ENCODE measurements at places on chromosomes 1 and 21.

- peak; percentile 42 for DNase-seq
Measured at GRCh38 chr1:89757532-89757931, 63.3 kb upstream of the LRRC8D start.

DNA sequence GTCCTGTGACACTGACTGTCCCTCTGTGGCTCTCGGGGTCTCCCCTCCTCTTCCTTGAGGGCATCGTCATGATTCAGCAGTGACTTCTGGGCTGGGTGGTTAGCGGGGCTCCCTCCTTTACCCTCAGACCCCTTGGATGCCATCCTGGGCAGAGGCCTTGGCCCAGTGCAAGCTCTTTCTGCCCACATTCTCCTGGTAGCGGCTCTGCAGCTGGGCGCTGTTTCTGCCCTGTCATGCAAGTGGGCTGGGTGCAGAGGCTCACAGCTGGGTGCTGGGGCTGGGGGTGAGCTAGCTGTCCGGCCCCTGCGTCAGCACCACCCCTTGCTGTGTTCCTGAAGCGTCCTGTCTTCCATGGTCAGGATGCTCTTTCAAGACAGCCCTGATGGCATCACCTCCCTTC lies 158.5 kb downstream of the PCBP3 start:
- no peak for DNase-seq

DNA sequence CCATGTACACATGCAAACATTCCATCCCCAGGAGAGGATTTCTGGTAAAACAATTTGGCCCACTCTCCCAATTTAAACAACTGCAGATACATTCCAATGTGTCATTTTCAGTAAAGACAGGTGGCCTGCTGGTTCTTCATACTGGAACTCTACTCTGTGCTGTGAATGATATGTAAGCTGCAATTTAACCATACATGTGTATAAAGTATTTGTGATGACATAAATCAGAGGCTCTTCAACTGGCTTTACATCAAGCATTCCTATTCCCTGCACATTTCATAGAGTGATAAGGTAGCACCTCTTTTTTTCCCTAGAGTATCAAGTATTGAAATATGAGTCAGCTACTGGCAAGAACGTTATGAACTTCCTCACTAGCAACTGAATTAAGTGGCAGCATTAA lies 649.5 kb upstream of the ADGRL2 start:
- no peak for DNase-seq

- no peak for DNase-seq
Measured at GRCh38 chr21:37868446-37869295, 47.6 kb downstream of the KCNJ6 start.

- DNase-seq, result no peak
Measured at GRCh38 chr1:6048179-6048867, 2.6 kb downstream of the KCNAB2 start.

DNA sequence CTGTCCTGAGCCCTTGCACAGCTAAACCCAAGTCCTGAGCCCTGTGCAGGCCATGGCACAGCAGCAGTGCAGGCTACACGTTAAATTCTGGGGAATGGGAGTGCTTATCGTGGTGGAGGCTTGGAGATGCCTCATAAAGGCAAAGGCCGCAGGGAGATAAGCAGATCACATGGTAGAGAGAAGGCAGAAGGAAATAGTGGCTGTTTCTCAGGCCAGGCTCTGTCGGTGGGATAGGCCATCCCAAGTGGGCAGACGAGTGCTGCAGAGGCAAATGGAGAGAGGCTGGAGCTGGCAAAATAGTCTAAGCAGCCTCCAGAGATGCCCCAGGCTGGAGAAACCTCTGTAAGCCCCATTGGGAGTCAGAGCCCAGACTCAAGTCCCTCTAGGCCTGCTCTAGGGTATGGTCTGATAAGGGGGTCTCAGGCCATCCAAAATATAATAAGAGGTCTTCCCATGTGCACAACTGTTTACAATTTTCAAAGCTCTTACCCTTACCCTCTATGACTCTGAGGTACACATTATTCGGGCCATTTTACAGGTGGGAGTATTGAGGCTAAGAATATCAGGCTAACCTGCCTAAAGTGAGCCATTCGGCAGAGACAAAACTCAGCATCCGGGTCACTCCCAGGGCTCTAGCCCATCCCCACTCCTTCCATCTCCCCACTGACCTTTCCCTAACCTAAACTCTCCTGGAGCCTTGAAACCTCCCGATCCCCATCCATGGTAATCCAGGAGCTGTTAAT lies 79.6 kb downstream of the NKAIN1 start:
- DNase-seq, result no peak

- DNase-seq, result no peak
Measured at GRCh38 chr21:39799178-39799577, 54.2 kb downstream of the IGSF5 start.

DNA sequence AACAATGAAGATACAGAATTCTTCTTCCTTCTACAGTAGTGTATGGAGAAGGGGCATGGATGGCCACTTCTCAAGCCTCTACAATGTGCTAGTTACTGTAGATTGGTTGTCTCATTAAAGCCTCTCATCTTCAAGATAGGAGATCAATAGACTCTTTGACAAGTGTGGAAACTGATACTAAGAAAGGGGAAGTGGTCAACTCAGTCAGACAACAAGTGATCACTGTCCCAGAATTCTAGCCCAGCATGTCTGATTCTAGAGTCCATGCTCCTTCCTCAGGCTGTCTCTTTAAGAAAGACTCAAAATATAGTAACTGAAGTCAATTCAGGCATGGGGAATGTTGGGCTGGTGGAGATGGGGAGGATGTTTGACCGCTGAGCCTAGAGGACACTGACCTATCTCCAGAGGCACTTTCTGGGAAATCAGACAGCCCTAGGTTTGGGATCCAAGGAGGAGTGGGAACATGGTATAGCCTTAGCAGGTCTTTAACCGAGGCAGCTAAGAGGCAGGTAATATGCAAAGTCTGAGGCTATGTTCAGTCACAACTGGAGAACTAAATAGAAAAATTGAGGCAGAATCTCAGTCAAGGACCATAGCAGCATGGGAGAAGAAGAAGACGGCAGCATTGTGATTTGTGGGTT lies 39.3 kb upstream of the EYA3 start:
- no peak for DNase-seq

GRCh38 chr1:18183533-18183932 lies 75.9 kb downstream of the IGSF21 start:
- no peak for DNase-seq

DNA sequence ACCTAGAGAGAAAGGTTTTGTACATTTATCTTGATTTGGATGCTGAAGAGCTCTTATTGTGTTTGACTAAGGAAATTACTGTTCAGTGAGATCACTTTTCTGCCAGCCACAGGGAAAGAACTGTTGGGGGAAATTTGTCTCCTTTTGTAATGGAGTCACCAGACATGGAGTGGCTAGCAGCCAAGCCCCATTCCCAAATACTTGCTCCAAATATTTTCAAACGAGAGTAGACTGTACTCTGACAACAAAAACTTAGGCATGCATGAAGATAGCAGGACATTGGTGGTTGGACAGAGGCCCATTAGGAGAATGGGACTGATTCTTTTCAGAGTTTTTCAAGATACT lies 21.1 kb downstream of the IPO9 start:
- DNase-seq, result no peak

DNA sequence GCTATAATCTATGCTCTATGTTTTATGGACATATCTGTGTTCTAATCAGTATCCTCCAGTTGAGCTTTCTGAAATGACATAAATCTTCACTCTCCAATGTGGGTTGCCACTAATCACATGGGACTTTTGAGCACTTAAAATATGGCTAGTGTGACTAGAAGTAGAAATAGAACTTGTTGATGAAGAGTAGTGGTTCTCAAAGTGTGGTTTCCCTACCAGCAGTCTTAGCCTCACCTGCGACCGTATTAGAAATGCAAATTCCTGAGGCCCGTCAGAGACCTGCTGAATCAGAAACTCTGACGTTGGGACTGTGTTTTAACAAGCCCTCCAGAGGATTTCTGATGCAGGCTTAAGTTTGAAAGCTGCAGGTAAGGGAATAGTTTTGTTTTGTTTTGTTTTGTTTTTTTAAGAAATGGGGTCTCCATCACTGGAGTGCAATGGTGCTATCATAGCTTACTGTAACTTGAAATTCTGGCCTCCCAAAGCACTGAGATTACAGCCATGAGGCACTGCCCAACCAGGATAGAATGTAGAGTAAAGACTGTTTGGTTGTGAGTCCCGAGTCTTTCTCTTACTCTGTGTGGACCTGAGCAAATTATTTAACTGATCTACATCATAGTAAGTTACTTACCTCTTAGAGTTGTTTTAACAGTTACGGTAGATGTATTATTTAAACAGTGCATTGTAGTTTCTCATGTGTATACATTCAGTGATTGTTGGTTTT lies 21.7 kb downstream of the GLRX2 start:
- no peak for DNase-seq

DNA sequence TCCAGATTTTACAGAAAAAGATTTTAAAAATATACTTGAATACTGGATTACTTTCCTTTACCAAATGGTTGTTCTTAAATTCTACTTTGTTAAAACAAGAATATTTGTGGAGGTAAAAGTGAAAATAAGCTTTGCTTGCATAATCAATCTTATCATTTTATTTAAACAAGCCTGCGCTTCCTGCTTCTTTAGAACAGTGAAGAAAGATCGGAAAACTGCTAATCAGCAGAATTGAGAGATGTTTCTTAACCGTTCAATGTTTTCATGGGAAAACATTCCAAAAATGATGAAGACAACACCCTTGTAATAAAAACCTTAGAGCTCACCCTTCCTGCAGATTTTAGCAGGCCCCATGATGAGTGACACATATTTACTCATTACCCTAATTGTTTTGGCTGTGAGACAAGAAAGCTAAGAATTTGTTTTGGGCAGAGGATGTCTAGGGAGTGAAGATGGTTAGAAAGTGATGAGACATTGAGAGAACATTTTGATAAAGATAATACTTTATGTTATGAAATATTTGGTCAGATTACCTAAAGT lies 72.6 kb downstream of the TPR start:
- DNase-seq, result no peak

- DNase-seq, result no peak
Measured at GRCh38 chr1:212488436-212489283, 55.9 kb downstream of the NENF start.

GRCh38 chr21:21156957-21157356 lies 158.7 kb downstream of the NCAM2 start:
- DNase-seq, result no peak

DNA sequence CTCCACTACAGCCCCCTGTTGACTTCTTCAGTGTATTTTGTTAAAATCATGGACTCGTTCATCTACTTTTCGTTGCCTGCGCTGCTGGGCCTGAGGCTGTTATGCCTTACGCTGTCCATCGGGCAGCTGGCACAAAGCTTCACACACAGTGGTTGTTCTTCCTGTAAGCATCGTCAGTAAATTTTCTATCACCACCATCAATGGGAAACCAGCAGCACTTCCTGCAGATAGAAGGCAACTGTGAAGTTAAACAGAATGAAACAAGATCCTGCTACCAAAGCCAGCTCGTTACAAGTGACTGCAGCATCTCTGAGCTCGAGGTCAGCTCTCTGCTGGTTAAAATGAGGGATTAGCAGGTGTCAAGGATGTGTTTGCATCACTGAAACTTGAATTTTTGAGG lies 21.9 kb upstream of the PADI6 start:
- DNase-seq, result no peak
